ENCODE measurements at places on chromosomes 13 and 19.

DNA sequence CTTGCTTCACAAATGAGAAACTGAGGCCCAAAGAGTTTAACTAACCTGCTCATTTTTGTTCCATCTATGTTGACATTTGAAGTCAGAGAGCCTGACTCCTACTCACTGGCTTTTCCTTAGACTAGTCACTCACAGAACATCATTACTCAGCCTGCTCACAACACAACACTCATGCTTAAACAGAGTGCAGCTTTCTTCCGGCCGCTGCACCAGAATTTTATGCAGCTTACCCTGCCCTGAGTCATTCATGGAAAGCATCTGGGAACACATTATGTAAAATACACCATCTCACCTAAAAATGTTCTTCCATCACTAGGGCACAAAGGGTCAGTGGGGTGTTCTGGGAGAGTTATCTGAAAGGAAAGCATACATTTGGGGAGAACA lies 303.4 kb downstream of the SPRY2 start:
- DNase-seq = no peak

DNA sequence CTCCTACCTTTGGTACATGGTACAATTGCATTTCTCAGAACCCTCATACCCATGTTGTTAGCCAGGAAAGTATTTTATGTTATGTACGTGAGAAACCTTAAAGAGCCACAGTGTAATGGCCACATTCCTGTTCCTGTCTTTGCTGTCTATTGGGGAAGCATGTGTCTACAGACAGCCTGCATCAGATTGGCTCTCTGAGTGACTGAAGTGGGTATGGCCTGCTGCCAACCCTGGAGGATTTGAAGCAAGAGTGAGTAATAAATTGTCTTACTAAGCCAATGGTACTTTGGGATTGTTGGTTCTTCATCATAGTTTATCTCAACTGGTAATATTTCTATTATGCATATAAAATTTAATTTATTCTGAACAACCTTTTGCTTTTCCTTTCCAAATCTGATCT lies 574.1 kb downstream of the LMO7 start:
- DNase-seq = no peak

DNA sequence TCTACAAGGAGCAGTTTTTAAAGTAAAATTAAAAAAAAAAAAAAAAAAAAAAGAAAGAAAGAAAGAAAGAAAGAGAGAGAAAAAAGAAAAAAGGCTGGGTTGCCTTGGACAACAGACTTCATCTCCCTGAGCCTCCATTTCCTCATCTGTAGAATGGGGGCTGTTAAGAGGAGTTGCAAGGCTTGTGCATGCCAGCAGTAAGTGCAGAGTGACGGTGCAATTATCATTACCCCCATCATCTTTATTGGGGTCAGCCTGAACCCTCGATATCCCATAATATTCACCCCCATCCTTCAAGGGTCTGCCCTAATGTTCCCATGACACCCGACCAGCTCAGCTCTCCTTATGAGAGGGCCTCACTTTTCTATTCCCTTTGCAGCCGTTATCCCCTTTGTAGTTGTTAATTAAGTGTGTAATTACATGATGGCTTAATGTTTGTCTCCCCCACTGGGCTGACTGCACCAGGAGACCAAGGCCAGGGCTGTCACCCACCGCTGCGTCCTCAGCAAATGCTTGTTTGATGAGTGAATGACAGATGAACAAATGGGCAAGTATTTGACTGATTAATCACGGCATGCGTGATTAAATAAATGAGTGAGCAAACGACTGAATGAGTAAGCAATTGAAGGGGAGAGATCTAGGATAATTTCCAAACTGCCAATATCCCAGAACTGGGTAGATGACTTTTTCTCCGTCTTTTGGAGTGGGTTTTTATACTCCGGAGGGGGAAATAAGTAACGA lies 10.1 kb downstream of the FOSB start:
- no peak for DNase-seq

- DNase-seq = peak; percentile 57
Measured at GRCh38 chr19:4577020-4577782, 17.7 kb upstream of the SEMA6B start.

DNA sequence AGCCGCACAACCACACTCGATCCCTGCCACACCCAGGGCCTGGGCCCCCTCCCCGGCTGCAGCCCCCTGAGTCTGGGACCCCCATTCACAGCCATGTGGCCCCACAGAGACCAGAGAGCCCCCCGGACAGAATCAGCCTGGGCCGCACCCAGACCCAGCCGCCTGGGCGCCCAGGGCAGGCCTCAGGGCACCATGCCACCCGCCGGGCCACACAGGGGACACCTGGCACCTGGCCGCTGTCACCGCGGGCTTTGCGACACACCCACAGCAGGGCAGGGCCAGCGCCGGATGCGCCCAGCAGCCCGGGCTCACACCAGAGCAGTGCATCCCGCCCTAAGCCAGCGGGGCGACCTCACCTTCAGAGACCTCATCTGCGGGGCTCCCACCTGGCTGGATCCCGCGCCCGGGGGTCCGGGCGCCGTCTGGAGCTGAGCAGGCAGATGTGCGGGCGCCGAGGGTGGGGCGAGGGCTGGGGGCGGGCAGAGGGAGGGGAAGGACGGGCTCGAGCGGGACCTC lies 443 bp downstream of the TBXA2R start:
- peak; percentile 64 for DNase-seq

GRCh38 chr19:57803594-57804325 lies 11.0 kb downstream of the ZNF552 start:
- DNase-seq = peak; percentile 77

- no peak for DNase-seq
Measured at GRCh38 chr13:24112791-24113190, 47.7 kb upstream of the SPATA13 start.

GRCh38 chr19:34336781-34337271 lies 28.2 kb upstream of the GPI start:
- no peak for DNase-seq

- no peak for DNase-seq
Measured at GRCh38 chr13:26019881-26020870, 31.6 kb downstream of the SHISA2 start.

- no peak for DNase-seq
Measured at GRCh38 chr13:91193358-91193757, 154.1 kb upstream of the MIR17HG start.

GRCh38 chr13:32754179-32754578 lies 167.9 kb downstream of the PDS5B start:
- DNase-seq = no peak

DNA sequence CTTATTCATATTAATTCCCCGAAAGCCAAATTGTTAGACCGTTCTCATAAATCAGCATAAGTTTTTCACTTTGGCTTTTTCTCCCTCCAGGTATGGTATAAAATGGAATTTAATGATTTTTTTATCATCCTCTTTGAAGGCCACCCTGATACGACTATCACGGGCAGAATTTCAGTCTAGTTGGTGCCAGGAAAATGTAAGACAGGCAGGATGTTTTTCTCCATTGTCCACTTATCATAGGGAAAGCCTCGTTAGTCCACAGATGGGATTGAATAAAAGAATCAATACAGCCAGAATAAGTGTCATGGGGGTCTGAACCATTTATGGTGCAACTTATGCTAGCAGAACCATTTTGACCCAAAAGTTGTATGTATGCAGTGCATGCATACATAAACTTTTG lies 566.0 kb upstream of the ARGLU1 start:
- DNase-seq = no peak

GRCh38 chr13:110418944-110419343 lies 111.9 kb downstream of the COL4A2 start:
- DNase-seq = no peak

GRCh38 chr19:15787611-15788155 lies at the start of gene OR10H5:
TSS of gene OR10H5 (plus strand) at chr19:15787661. CDS start at chr19:15794049, 6,388 bp downstream.
- DNase-seq = no peak
